ENCODE measurements at places on chromosomes 16 and 17.

DNA sequence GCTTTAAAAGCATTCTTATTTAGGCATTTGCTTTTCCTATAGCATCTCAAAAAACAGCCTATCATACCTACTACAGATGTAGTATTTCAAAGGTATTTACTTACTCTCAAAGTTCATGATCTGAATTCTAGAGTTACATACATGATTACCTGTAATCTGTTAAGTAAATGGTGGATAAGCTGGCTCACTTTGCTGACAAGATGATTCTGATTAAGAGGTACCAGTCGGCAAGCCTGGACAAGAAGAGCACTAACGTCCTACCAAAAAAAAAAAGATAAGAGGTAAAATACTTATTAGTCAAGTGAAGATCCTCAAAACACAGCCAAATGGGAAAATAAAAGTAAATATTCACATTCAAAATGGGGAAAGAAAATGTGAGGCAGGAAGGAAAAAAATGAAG, 2.7 kb downstream of the HEATR6 start:
- DNase-seq: no peak

GRCh38 chr16:67394155-67395104, 1.1 kb upstream of the TPPP3 start:
- no peak for DNase-seq

DNA sequence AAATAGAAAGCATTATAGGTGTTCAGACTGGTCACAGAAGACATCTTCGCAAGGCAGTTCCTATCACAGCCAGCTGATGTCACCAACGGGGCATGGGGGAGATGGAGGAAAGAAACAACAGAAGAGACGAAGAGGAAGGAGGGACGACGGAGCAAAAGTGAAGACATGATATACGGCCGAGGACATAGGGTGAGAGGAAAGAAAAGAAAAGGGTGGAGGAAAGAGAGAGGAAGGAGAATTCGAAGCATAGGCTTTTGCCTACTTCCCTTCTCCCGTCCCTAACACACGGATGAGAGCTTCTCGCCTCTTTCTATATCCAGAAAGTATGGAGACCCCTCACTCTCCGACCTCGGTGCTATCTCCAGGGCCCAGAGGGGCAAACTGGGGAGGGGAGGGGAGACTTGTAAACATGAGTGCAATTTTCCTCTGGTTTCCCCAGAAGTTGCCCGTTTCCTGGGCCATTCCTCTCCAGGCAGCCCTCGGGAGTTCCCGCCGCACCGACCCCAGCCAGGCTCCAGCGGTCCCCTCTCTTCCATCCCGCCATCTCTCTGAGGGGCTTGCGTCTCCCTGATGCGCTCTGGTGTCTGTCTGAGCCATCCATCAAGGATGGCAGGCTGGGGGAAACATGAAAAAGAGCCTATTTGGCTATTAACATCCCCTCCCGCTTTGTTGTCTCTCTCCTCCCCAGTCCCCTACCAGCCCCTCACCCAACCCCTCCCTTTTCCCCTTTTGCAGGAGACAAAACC, 26.0 kb downstream of the COPZ2 start:
- peak; percentile 43 for DNase-seq

GRCh38 chr17:68277807-68278206, 13.1 kb downstream of the SLC16A6 start:
- no peak for DNase-seq

DNA sequence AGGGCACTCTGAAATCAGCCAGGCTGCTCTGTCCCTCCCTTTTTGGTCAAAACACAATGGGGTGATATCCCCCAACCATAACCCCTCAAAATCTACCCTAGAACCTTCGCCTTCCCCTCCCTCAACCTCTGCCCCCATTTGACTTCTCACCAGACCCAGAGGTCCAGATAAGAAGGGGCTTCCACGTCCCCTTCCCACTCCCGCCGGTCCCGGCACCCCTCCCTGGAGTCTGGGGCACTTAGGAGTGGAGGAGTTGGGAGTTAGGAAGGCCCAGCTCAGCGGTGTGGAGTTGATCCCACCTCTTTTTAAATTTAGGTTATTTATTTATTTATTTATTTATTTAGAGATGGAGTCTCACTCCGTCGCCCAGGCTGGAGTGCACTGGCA, 619 bp upstream of the TMEM92 start:
- no peak for DNase-seq

GRCh38 chr17:38444151-38444550, 15.9 kb downstream of the ARHGAP23 start:
- DNase-seq: peak; percentile 68

GRCh38 chr17:64442541-64442971, 6.4 kb upstream of the MILR1 start:
- DNase-seq: no peak

DNA sequence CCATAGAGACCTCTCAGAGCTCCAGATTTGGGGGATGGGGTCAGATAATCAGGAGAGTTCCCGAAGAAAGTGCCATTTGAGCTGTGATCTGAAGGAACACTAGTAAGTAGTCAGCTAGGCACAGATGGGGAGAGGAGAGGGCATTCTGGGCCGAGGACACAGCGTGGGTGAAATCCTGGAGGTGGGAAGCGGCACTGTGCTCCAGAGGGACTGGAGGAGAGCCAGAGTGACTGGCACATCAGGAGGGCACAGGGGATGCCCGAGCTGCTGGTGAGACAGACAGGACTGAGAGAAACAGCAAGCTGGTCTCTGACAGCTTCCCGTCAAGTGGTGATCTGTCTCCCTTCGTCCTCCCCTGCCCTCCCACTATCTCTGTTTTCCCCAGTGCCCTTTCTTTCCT, 40.6 kb downstream of the KNOP1 start:
- no peak for DNase-seq

- DNase-seq: no peak
Observed at GRCh38 chr17:56392321-56392720, 201.2 kb upstream of the NOG start.

DNA sequence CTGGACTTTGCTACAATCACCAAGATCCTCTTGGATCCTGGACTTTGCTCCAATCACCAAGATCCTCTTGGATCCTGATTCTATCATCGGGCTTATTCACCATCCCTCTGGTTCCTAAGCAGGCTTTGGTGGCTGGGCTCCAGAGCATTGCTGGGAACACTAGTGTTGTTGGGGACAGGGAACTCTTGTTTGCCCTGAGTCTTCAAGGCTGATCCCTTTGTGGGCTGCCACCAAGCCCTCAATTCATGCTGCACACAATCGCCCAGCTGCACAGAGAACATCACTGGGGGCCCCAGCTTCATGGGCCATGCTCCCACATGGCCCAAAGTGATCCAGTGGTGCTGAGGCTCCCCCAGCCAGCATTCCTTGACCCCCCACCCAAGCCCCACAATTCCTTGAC, 88.3 kb downstream of the TMEM132E start:
- no peak for DNase-seq

DNA sequence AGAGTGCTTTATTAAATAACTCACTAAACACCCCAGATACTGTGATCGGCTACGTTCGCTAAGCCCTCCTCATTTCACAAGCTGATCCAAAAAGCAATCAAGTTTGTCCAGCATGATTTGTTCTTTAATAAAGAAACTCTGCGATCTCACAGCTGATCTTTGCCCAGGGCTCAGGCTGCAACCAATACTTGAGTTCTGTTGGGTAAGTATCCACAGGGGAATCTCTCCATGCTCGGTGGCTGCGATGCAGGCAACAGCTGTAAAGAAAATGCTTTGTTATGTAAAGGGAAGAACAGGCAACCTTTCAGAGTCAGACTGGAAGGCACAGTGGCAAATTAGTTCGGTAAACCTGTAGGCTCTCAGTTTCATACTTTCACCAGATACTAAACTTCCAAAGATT, 67.5 kb downstream of the SHISA6 start:
- no peak for DNase-seq

DNA sequence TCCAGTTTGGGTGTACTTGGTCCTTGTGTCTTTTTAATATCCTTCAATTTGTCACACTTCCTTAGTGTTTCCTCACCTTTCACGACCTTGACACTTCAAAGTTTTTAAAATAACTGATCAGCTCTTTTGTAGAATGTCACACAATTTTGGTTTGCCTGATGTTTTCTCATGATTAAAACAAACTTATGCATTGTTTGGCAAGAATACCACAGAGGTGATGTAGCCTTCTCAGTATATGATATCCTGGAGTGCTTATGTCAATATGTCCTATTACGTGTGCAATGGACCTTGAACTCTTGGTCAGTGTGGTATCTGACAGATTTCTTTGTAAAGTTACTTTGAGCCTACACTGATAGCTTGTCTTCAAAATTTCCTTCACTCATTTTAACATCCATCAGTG, 297.4 kb downstream of the CNTNAP4 start:
- DNase-seq: no peak

DNA sequence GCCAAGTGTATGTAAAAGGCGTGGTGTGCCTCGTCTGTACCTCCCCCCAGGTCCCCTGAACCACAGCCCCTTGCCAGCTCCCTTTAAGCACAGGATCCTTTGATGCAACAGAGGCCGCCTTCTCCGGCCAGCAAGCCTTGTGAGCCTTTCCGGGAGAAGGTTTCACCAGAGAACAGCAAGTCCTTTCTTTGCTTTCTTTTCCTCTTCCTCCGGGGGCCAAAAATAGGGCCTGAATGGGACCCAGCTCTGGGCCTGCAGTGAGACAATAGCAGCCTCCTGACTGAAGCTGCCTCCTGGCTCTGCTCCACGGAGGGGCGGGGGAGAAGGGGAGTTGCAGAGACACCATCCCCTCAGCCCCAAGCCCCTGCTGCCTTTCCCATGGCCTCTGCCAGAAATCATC, 9.0 kb downstream of the ADGRG1 start:
- DNase-seq: peak; percentile 75

- no peak for DNase-seq
Observed at GRCh38 chr17:32873114-32873513, 3.8 kb downstream of the MYO1D start.

DNA sequence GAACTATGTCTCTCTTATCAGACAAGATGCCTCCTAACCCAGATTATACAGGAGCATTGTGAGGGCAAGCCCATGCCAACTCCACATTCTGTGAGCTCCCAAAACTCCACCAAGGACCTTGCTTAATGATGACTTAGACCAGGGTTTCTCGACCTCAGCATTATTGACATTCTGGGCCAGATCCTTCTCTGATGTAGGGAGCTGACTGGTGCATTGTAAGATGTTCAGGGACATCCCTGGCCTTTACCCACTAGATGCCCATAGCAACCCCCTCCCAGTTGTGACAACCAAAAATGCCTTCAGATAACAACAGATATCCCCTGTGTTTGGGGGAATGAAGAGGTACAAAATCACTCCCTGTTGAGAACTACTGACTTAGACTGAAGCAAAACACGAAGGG, 43.6 kb downstream of the HOXB1 start:
- no peak for DNase-seq

DNA sequence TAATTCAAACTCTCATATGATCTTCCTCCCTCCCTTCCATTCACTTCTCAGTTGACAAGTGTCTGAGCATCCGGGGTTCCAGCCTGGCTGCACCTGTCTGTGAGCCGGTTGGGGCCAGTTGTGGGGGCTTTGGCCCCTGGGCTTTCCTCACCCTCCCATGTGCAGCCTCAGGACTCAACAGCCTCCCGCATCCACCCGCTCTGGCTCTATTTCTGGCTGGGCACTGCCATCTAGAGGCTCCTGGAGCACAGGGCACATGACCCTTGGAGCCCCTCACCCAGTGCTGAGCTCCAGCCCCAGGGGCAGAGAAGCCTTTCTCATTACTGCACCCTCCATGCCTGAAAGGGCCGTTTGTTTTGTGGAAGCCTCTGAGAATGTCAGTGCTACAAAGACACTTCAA, 43.3 kb downstream of the HAPSTR1 start:
- DNase-seq: peak; percentile 47

DNA sequence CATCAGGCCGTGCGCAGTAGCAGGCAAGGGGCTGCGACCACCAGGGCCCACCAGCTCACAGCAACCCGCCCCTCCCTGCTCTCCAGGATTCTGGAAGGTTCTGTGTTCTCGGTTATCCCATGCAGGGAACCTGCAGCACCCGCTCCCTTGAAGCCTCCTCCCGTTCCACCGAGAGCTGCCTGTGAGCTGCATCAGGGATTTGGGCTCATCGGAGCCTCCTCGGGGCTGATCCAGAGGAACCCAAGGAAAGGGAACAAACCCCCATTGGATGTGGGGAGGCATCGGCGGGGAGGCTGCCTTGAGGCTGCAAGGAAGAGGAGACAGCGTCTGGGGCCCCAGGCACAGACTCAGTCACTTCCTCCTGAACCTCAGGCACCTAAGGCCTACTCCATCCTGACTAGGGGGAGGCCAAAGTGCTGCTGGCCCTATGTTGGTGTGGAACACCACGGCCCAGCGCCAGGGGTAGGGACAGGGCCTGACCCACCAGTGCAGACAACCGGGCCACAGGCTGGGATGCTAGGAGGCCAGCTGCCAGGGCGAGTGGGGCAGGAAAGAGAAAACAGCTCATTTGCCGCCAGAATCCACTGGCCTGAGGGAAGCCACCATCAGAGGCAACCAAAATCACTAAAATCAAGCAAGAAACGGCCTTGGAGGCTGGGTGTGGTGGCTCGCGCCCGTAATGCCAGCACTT, 14.4 kb upstream of the LGALS3BP start:
- no peak for DNase-seq

GRCh38 chr17:65359016-65359415, 202.4 kb downstream of the AXIN2 start:
- peak; percentile 66 for DNase-seq
